Activated CD8-positive, alpha-beta memory T cell treated with anti-CD3 and anti-CD28 coated beads for 24 hours (primary cell): ENCODE measurements at places on chromosomes 3 and 15.
A peak's percentile ranks its signal among the peaks of the same experiment; 100 is the strongest.

DNA sequence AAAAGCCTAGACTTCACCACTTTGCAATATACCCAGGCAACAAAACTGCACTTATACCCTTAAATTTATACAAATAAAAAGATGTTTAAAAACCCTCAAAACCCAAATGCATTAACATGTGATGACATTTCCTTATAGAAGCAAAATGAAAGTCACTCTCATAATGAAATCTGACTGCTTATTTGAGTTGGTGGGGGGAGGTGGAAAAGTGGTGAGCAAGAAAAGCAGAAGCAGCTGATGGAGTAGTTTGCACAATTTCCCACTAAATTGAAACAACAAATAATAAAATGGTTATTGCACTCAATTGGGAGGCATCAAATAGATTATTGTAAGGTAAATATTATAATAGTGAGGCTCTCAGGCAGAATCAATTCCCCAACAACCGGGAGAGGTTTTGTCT, 54.0 kb upstream of the GADL1 start:
- DNase-seq: no peak

DNA sequence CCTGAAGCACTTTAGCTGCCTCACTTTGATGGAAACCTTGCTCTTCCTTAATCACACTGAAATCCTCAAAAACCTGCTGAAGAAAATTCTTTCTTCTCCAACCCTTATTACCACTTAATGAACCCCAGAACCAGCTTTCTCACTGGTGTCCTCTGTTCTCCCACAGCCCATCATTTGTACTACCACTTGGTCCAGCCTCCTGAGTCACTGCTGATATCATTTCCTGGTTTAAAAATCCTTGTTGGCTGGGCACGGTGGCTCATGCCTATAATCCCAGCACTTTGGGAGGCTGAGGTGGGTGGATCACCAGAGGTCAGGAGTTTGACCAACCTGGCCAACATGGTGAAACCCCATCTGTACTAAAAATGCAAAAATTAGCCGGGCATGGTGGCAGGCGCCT, 418.6 kb upstream of the KCNMB2 start:
- no peak for DNase-seq

- peak; percentile 83 for DNase-seq
Measured at GRCh38 chr15:78103406-78104118, 11.2 kb downstream of the SH2D7 start.

DNA sequence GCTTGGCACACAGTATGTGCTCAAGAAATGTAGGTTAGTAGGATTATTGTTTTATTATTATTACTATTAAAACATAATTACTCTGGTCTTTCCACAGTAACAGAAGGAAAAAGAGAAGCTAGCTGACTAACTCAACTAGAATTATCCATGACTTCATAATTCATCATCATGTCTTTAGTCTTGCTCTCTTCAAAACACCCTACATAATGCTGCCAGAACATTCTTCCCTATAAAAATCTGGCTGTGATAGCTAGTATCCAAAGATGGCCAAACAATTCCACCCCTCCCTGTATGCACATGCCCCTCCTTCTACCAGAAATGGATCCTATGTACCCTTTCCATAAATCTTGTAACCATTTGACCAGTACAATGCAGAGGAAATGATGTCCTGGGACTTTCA, 48.8 kb upstream of the SRGAP3 start:
- DNase-seq: no peak

DNA sequence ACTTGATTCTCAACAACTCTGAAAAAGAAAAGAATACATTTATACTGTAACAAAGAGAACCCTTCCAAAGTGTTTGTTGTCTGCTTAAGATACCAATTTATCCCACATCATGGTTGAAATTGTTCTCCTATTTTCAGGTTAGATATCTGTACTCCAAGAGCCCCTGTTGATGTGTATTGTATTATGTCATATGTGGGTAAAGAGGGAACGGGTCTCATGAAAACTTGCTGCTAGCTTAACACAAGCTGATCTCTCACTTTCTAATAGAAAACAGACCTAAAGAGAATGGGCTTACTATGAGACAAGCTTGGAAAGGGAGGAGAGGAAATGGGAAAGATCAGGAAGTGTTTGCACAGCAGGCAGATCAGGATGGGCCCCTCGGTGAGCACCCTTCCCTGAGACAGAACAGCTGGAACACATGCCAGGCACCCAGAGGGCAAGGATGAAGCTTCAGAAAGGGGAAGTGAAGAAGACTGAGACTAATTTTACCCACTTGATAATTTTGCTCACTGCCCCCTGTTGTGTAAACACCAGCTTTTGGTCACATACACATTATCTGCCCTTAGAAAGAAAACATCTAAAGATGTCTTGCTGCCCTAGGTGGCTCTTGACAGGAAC, 747.9 kb upstream of the CCDC54 start:
- no peak for DNase-seq

DNA sequence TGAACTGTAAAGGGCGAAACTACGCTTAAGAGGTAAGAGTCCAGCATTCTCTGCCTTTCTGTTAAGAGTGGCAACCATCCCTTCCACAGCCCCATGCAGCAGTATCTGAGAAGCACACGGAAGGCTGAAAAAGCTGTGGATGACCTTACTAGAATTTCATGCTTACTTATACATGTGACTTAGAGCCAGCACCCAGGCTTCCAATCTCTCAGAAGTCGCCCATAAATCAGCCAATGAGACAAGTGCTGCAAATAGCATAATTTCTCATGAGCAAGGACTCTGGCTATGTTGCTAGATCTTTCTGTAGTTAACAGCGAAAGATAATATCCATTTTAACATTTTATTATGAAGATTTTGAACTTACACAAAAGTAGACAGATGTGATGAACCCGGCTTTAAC, 65.3 kb downstream of the IGF2BP2 start:
- no peak for DNase-seq

DNA sequence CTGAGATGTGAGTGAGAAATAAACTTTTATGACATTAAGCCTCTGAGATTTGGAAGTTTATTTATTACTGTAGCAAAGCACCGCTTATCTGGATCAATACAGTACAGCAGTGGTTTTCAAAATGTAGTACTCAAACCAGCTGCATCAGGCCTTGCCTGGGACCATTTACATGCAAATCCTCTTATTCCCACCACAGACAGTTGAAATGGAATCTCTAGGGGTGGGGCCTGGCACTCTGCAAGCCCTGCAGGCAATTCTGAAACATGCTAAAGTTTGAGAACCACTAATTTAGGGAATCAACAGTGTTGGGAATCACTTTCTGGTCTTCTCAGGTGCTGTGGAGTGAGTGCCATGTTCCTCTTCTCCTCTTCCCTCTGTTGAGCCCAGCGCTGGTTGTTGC, 77.8 kb upstream of the TAMM41 start:
- no peak for DNase-seq

- DNase-seq: no peak
Measured at GRCh38 chr3:59300733-59301132, 250.9 kb upstream of the CFAP20DC start.

- DNase-seq: no peak
Measured at GRCh38 chr15:43246261-43246774, 20.4 kb downstream of the TGM5 start.

- DNase-seq: no peak
Measured at GRCh38 chr3:168839653-168840052, 743.9 kb upstream of the GOLIM4 start.

DNA sequence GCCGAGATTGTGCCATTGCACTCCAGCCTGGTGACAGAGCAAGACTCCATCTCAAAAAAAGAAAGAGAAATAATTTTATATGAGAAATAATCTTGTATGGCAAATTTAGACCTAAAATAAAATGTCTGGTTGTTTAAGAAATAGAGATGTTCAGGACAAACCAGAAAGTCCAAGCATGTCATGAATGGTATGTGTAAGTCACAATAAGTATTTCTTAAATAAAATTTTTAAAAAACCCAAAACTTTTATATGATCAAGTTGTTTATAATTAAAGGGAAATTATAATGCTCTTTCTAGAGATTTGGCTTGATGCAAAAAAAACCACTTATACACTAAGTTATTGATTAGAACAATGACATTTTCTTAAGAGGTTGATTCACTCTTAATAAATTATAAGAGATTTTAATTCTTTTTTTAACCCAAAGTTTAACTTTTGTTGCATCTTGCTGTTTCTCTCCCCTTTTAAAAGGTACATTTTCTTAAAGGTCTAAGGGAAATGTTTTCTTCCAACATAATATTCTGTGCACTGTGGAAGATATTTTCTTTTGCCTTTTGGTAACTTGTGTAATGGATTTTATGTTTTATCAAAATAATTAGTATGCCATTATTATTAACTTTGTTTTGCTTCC, 105.7 kb downstream of the RTP4 start:
- DNase-seq: no peak

DNA sequence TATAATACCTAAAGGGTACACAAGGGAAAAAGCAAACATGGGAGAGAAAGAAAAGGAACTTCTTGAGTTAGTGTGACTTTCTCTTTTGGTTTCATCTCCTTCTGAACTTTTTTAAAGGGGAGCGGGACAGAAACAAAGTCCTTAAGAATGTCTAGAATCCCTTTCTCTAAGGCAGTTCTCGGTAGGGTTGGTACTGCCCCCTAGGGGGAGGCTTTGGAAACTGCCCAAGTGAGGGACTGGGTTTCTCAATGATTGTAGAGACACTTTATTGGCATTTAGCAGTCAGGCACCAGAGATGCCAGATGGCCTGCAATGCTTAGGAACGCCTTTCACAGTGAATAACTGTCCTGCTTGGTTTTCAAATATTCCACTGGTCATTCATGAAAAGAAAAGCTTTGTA, 172.7 kb downstream of the WDR72 start:
- no peak for DNase-seq

GRCh38 chr3:120767106-120767505, 24.6 kb downstream of the GTF2E1 start:
- no peak for DNase-seq

GRCh38 chr3:71101014-71101413, 482.5 kb downstream of the FOXP1 start:
- no peak for DNase-seq

DNA sequence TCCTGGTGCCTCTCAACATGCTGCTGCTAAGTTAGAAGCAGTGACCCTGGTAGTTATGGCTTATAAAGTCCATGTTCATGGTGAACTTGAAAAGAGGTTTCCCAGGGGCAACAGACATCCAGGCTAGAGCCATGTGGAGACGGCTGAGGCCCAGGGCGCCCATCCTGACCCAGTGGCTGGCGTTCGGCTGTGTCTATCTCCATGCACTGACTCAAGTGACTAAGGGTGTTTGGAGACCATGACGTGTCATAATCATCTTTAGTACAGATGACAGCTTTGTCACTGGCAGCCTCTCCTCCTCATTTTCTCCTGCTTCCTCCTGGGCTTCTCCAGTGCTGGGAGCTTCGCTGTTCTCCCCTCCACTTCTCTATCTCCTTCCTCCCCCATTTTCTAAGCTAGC, 287.4 kb upstream of the LYSMD4 start:
- DNase-seq: no peak

DNA sequence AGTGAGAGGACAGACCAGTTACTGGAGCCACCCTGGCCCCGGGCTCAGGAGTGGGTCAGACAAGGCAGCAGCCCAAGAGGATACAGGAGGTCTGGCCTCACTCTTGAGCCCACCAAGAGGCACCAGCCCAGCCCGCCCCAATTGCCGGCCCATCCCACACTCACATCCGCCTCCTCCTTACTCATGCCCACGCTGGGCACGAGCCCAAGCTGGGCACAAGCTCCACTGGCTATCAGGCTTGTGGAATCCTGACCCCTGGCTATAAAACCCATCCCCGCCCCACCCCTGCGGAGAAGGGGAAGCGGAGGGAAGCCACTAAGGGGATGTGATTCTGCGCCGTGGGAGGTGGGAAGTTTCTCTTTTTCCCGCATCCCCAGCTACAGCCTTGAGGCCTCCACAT, 25.9 kb downstream of the ADCY5 start:
- DNase-seq: no peak

DNA sequence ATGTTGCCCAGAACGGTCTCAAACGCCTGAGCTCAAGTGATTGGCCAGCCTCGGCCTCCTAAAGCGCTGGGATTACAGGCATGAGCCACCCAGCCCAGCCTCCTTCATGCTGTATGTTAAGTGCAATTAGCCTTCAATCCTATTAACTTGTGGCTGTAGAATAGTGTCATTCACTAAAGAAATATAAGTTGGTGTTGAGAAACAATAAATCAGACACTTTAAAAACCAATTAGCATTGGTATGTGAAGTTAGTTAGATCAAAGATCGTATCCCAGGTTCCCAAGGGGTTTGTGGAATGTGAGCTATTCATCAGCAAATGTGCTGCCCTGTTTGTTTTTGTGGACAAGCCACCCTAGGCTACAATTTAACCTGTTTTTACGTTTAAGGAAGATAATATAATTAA, 11.0 kb upstream of the PIK3CB start:
- DNase-seq: no peak

DNA sequence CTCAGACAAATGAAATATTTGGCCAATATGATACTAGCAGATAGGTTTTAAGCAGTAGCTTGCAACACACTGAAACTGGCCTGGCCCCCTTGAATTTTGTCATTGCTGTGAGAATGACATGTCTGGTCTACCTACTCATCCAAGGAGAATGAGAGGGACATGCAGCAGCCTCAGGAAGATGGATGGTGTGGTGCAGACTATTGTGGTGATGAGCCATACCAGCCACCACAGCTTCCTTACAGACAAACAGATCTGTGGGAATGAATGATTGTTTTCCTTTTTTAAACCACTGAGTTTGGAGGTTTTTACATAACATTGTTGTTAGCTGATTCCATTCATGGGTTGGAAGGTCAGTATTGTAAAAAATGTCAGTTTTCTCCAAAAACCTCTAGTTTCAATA, 133.7 kb upstream of the POU1F1 start:
- DNase-seq: no peak

DNA sequence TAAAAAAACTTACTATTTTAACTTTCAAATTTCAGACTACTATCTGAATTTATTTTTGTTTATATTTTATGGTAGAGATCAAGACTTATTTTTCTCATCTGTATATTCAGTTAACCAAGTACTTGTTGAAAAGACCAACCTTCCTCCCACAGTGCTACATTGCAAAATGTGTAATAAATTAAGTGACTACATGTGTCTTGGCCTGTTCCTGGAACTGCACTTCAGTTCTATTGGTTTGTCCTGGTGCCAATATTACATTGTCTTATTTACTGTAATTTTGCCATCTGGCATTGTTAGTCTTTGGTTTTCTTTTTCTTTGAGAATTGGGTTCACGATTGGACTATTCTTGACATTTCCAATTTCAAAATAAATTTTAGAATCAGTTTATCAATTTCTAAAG, 138.4 kb upstream of the KCNMB2 start:
- no peak for DNase-seq

- no peak for DNase-seq
Measured at GRCh38 chr3:13308380-13308801, 111.7 kb downstream of the NUP210 start.

DNA sequence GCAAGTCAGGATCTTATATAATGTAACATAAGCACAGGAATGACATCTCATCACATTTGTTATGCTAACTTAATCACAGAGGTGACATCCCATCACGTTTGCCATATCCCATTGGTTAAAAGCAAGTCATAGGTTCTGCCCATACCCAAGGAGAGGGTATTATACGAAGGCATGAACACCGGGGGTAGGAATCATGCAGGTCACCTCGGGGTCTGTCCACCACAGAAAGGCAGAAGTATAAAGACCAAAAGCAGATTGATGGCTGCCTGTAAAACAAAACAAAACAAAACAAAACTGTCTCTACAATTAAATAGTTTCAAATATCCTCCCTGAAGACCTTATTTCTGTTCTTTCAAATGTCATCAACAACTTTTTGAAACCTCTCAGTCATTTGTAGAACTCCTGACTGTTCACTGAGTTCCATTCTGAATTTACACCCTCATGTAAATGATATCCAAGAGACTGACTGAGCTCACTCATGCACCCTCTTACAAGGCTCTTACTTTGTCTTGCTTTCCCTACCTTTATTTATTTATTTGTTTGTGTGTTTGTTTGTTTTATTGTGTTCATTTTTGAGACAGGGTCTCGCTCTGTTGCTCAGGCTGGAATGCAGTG, 22.7 kb upstream of the ZNF639 start:
- no peak for DNase-seq
